ENCODE measurements at places on chromosomes 12 and 14. TPM values are rescaled to one million over a fixed set of nuclear protein-coding genes. Genes with fewer than 3 reads are reported as not detected.

- no peak for DNase-seq
Observed at GRCh38 chr12:104718304-104718929, 239.7 kb downstream of the SLC41A2 start.

- DNase-seq: no peak
Observed at GRCh38 chr14:22630486-22630885, 13.7 kb downstream of the OR6J1 start.

DNA sequence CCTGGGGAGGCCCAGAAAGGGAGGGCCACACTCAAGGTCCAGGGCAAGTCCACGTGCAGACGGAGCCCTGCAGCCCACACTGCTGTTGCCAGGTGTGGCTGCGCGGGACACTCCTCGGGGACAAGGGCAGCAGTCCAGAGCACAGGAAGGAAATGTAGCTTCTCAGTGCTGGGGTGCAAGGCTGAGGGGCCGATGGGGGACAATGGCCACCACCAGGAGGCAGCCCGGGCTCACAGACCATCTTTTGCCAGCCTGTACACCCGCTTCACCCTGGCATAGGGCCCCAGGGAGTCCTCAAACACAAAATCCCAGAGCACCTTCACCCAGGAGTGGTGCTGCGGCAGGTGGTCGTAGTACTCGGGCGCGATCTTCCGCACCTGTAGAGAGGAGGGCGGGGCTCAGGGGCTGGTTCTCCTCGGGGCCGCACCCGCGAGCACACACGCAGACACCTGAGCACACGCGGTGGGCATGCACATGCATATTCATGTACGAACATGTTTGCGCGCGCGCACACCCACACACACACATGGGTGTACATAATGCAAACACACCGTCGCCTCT lies 12.8 kb downstream of the DEGS2 start:
- no peak for DNase-seq

DNA sequence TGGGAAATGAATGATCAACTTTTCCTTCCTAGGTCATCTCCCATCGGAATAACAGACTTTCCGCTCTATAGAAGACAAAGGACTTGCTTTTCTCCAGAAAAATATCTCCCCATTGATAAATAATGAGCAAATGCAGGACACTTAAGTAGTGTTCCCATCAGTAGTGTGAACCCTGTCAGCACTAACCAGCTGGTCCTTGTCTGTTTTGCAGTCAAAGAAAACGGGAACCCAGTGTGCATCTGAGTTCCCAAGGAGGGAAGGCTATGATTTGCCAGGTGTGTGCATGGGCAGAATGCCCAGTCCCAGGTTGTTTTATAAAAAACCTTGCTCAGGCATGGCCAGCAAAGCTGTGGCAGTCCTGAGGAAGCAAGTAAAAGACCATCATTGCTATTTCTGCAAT lies 256.5 kb upstream of the HMGA2 start:
- DNase-seq: no peak

The IAPP gene
- polyA plus RNA-seq: not detected

The NFE2 gene
- 1.6 TPM for polyA plus RNA-seq

All from muscle of arm (tissue), 14 donors.